T-cell (primary cell): ENCODE measurements at places on chromosomes 6 and 20.

GRCh38 chr6:27777126-27777525 lies 135.1 kb downstream of the OR2B2 start:
- no peak for DNase-seq

- DNase-seq: no peak
These were observed 7.2 kb upstream of the SLC35D3 start for GRCh38 chr6:136914947-136915346.

DNA sequence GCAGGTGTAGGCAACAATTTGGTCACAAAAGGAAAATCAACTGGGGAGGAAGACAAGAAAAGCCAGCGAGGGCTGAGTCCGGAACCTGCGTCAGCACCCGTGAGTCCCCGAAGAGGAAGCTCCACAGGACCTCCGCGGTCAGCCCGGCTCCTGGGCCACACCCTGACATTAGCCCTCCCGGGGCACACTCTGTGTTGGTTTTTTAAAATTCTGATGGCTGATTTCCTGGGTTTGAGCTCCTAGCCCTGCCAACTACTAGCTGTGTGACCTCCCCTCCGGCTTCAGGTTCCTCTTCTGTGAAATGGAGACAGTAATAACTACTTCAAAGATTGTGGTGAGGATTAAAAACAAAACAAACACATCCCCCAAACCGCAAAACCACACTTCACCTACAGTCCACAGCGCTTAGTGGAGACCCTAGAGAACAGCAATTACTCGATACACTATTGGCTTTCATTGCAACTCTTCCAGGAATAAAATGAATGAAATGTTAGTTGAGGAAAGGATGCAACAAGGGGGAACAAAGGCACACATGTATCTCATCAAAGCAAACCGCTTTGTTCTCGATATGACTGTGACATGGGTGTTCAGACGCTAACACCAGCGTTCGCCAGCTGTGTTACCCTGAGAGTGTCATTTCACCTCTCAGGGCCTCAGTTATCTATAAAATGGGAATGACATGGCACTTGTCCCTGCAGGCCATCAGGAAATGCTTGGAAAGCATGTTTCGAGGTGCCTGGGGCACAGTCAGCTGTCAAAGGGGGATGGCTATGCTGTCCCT lies 985 bp downstream of the ZBP1 start:
- DNase-seq: peak; percentile 62

GRCh38 chr20:57656821-57657534 lies 36.8 kb upstream of the ZBP1 start:
- DNase-seq: no peak

- DNase-seq: no peak
These were observed 5.8 kb upstream of the NR2E1 start for GRCh38 chr6:108159981-108160380.

- no peak for DNase-seq
These were observed 72.2 kb upstream of the PBOV1 start for GRCh38 chr6:138290423-138290962.

- DNase-seq: no peak
These were observed 7.9 kb upstream of the TBPL1 start for GRCh38 chr6:133945158-133945557.
